ENCODE measurements at places on chromosomes 12 and 14. TPM values are rescaled to one million over a fixed set of nuclear protein-coding genes. Genes with fewer than 3 reads are reported as not detected.

GRCh38 chr12:92357584-92358261 lies 212.1 kb upstream of the BTG1 start:
- no peak for DNase-seq

GRCh38 chr12:93571365-93571924 lies 1.0 kb upstream of the SOCS2 start:
- DNase-seq, result peak; percentile 50

DNA sequence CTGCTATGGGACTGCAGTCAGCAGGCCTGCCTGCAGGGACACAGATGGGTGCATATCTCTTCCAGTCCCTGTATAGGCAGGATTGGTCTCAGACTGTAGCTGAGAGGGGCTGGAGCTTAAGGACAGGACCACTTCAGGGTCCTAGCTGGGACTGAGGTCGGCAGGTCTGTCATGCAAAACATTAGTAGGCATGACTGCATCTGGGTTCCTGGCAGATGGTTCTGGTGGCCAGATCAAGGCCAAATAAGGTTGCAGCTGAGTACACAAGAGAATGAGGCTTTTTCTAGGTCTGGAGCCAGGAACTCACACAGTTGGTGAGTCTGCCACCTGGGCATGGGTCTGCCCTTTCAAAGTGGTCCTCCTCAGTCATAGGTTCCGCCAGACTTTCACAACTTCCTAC lies 155.8 kb downstream of the TPH2 start:
- no peak for DNase-seq

DNA sequence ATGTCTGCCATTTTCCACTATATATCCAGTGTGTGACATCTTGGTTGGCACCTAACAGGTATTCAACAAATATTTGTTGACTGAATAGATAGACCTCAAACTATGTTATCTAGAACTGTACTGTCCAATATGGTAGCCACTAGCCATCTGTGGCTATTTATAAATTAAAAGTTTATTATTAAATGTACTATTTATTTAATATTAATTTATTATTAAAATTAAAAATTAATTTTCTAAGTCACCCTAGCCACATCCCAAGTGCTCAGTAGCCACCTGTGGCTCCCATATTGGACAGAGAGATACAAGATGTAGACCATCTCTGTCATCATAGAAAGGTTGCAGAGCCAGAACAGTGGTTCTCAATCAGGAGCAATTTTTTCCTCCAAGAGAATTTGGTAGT lies 69.3 kb downstream of the SRRM4 start:
- DNase-seq, result no peak

GRCh38 chr12:75528272-75528671 lies 16.9 kb upstream of the KRR1 start:
- no peak for DNase-seq

The GYS2 gene
- not detected for total RNA-seq

- no peak for DNase-seq
These were observed 154.0 kb downstream of the ITPR2 start for GRCh38 chr12:26678697-26679660.

The CABP1 gene
- 0.84 TPM for total RNA-seq

DNA sequence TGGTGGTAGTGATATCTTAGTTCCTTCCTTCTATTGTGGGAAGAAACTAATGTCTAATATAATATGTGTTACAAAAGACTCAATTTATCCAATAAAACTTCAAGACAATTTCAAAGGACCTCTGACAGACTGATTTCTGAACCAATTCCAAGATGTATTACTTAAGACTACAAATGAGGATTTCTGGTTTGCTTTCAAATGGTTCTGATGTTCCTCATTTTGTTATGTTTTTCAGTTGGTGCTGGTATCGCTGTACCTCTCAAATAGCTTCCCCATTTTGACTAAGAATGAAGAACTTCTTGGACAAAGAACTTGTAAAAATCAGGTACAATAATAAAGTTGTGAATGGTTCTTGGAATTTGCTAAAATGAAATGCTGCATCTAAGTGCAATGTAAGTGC lies 19.4 kb upstream of the MBIP start:
- no peak for DNase-seq

DNA sequence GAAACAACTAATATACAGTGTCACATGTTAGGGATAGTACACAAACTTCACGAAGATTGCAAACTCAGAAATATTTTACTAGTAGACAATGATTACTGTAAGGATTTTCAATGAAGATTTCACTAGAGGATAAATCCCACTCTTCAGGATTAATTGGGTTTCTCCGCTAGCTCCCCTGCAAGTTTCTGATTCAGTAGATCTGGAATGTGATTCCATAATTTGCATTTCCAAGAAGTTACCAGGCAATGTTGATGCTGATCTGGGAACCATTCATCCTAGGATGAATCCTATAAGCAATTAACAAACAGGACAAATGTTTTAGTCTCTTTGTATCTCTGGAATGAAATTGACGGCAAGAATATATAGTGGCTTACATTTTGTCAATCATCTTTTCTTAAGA lies 272.4 kb downstream of the ALX1 start:
- DNase-seq, result no peak

The OLR1 gene
- total RNA-seq, result 0.12 TPM

GRCh38 chr12:92142251-92142926 lies 3.3 kb downstream of the BTG1 start:
- DNase-seq, result no peak

- DNase-seq, result no peak
These were observed 291.6 kb downstream of the AKAP6 start for GRCh38 chr14:32620724-32621123.

- peak; percentile 61 for DNase-seq
These were observed 43.2 kb downstream of the PLEKHG7 start for GRCh38 chr12:92745856-92746550.
